Kidney glomerular epithelial cell (primary cell): ENCODE measurements at places on chromosomes 4 and X.

DNA sequence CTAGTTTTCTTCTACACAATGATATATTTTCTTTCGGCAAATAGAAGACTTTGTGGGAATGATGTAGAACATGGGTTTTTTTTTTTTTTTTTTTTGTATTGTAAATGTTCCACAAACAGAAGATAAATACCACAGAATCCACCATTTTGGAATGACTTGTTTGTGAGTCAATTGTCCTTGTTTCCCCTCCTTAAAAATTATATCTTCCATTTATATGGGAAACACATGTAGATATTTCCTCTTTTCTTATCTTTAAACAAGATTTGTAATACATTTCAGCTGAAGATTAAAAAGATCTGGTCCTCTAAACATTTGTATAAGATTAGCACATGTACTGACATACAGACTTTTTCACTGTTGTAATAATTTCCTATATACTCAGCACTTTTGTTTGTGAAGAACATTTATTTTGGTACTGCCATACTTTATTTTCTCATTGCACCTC is 304.6 kb downstream of the SPRY1 start:
- no peak for DNase-seq

- no peak for DNase-seq
These were observed 234.1 kb downstream of the CPE start for GRCh38 chr4:165612936-165613335.

DNA sequence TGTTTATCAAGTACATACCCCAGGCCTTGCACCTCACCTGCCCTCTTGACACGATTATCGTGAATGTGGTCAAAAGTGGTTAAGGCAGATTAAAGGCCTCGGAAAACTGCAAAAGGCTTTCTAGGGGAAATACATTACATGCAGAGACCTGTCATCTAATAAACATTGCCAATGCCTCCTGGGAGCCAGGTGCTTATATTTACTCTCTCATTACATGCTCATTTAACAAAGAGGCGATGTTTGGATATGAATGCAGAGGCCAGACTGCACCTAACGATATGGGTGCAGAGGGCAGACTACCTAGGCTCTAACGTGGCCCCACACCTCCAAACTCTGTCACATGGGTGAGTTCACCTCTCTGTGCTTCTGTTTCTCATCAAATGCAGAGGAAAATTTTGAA is 14.5 kb downstream of the CRMP1 start:
- DNase-seq = no peak

- no peak for DNase-seq
These were observed 30.9 kb upstream of the HSD17B13 start for GRCh38 chr4:87353592-87353991.

DNA sequence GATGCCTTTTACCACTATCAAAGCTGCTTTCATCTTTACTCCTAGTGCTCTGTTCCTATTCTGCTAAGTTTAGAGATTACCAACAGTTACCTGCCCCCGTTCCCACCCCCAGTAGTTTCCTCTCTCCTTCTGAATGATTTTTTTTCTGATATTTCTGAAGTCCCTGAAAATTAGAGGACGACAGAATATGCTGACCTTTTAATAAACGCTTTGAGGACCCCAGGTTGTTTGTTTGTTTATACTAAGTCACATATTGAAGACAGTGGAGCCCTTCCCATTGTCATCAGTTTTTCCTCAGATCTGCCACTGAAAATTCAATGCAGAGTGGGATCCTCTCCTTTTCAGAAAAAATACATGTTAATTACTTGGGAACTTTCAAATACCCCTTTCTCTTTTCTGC is 1039.3 kb upstream of the AGA start:
- DNase-seq = no peak

DNA sequence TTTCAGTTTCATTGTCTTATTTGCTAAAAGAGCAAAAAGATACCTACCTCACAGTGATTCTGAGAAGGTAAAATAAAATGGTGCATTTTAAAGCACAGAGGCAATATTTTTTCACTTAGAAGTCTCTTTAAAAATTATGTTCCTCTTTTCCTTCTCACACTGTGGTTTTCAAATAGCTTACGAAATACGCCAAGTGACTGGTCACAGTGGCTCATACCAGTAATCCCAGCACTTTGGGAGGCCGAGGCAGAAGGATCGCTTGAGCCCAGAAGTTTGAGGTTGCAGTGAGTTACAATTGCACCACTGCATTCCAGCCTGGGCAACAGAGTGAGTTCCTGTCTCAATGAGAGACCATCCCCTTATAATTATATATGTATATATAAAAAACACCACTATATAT is 372.6 kb downstream of the FBXO8 start:
- no peak for DNase-seq

GRCh38 chr4:159185591-159186023 is 82.7 kb downstream of the RAPGEF2 start:
- no peak for DNase-seq

- no peak for DNase-seq
These were observed 514.5 kb upstream of the SLIT2 start for GRCh38 chr4:19736968-19737756.

- no peak for DNase-seq
These were observed 258.1 kb upstream of the NEIL3 start for GRCh38 chr4:177051473-177052060.

DNA sequence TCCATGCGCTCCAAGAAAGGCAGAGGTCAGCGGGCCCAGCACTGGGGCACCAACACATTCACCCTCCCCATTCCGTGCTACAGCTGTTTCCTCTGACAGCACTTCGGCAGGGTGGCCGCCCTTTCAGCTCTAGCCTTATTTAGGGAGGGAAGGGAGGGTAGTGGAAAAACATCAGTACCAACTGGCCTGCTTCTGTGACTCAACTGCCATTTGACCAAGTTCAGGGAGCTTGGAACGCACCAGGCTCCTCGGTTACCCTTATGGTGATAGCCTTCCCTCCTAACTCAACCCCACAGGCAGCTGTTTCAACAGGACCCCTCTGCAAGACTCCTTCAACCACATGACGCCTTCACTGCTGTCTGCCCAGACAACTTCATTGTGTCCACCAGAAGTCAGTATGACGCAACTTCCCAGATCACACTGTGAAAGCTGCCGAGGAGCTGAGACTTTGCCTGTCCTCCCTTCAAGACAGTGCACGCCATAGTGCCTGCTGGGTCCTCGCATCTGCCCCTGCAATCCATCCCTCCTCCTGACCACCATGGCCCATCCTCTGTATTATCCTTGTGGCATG is 132.2 kb downstream of the AFAP1 start:
- DNase-seq = no peak

DNA sequence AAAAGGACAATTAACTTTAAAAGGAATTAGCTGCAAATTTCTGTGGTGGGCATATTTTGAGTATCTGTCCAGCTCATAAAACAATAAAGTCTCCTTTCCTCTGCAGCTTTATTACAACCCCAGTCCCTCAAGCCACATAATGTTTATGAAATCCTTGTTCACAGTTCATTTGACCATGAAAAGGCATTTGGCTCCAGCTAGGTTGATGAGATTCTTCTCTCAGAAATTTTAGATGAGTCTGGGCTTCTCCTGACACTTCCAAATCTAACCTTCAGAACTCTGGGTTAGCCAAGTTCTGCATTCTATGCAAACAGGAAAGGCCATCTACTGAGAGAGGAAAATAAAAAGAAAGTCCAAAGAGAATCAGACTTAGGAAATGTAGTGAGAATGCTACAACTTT is 156.8 kb downstream of the GRXCR1 start:
- no peak for DNase-seq

DNA sequence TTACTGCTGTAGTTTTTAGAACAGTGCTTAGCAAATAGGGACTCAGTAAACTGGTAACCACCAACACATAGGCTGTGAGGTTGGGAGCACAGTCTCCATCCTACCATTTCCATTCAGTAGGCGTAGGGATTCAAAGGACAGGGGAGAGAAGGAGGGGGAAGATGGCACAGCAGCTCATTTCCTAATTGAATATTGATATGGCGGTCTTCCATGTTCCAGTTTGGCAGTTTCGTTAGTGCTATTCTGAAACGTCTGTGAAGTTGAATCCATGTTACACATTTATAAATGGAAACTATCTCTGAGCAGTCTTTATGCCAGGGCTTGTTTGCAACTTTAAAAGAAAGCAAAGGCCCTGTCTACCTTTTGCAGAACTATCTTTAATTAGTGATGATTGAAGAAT is 105.5 kb downstream of the PARM1 start:
- DNase-seq = no peak

- DNase-seq = no peak
These were observed 276.1 kb downstream of the PPARGC1A start for GRCh38 chr4:23613782-23614181.

- DNase-seq = no peak
These were observed 119.6 kb downstream of the SHROOM3 start for GRCh38 chr4:76554630-76555029.

DNA sequence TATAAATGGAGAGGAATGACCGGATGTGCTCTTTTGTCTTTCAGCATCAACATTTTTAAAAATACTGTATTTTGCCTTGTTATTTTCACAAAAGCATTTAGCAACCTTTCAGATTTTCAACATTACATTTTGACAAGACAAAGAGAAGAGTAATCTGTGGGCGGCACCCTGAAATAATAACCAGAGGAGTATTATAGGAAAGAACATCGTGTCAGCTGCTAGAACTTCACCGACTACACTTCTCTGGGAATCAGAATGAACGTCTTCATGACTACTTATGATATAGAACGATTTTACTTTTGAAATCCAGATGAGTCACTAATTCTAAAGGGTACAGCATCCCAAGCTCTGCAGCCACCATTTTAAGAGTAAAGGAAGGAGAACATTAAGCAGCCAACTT is 531.5 kb upstream of the FRG1 start:
- DNase-seq = no peak

- DNase-seq = no peak
These were observed 136.9 kb upstream of the GUCY1A1 start for GRCh38 chr4:155529716-155530115.

DNA sequence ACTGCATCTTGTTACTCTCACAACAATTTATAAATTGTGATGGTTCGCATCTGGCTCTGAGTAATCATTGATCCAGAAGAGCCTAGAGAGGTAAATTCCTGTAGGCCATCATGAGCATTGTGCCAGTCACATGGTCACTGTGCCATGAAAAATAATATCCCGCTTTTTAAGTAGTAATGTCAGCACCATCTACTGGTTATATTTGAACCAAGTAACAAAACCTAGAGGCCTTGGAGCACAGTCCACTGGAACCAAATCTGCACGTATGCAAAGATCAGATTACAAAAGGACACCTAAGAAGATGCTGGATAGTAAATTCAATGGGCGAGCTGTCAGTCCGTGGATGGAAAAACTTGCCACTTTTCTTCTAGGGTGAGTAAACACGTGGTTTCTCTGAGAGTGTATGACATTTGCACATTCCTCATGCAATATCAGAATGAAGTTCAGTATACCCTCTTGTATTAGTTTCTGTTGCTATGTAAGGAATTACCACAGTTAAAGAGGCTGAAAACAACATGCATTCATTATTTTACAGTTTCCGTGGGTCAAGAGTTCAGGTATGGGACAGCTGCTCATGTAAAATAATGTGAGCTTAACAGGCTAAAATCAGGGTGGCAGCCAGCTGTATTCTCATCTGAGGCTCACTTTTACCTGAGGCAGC is 26.8 kb downstream of the FAM114A1 start:
- DNase-seq = no peak

DNA sequence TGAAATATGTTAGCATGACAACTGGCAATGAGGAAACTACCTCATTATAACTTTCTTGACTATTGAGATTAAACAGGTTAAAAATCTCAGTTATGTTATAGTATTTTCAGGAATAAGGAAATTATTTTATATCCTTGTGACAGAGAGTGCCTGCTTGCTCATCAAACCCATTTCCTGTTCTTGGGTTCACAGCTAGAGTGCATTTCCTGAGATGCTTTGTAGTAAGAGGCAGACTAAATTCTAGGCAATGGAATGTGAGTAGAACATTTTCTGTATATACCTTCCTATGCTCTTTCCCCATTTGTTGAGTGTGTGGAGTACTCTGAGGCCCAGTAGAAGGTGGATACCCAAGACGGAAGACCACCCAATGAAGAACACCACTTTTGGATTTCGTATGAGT is 96.9 kb upstream of the CASK start:
- no peak for DNase-seq

DNA sequence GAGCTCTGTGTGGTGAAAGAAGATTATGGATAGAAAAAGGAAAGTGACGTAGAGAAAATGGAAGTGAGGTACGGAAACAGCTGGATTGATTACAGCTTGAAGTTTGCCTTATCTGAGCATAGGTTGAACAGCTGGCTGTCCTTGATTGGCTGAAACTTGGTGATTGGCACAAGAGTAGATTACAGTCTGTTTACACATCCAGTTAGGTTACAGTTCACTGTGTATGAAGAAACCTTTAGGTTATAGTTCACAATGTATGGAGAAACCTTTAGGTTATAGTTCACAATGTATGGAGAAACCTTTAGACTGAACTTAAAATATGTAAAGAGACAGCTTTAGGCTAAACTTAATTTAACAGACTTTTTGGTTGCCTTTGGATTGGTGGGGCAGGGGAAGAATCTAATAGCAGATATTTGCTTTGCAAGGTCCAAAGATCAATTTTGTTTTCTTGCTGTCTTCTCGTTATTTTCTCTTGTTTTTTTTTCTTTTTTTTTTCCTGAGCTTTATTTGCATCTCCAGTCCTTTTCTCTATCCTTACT is 15.6 kb upstream of the ART3 start:
- no peak for DNase-seq

DNA sequence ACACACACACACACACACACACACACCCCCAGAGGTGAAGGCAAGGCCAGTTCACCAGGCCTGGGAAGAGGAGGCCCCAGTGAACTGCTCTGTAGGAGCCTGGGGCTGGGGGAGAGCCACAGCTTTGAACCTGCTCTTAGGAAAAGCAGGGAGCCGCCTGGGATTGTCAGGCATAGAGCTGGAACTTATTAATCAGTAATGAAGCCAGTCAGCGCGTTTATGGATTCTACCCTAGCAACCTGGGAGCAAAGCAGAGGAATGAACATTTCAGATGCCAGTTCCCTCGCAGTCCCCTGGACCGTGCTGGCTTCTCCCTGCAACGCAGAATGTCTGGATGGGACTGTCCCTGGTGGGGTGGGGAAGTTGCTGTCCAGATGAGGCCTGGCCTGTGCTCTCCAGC is 45.3 kb upstream of the DDX3X start:
- no peak for DNase-seq

DNA sequence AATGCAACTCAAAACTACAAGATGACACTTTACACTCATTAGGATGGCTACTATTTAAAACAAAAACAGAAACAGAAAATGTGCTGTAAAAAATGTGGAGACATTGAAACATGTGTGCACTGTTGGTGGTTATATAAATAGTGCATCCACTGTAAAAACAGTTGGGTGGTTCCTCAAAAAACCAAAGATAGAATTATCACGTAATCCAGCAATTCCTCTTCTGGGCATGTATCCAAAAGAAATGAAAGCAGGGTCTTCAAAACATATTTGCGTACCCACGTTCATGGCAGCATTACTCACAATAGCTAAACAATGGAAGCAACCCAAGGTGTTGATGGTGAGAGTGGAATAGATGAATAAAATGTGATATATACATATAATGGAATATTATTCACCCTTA is 967.2 kb downstream of the TRAM1L1 start:
- DNase-seq = no peak

- DNase-seq = no peak
These were observed 8.5 kb downstream of the OGT start for GRCh38 chrX:71541210-71542022.
